ENCODE measurements at places on chromosomes 3 and 15. TPM values are rescaled to one million over a fixed set of nuclear protein-coding genes. Genes with fewer than 3 reads are reported as not detected.

Gene GPR171
- total RNA-seq = not detected

Gene COL7A1
- 199 TPM for total RNA-seq

Gene BAHD1
- total RNA-seq = 13.3 TPM

Gene MUC20
- 0.59 TPM for total RNA-seq

Gene HYAL1
- total RNA-seq = 0.31 TPM

Gene TLR9
- total RNA-seq = not detected

Gene ISLR
- 0.41 TPM for total RNA-seq

Gene SLC9C1
- total RNA-seq = not detected

Gene CYP1A2
- total RNA-seq = not detected

Gene GPR149
- not detected for total RNA-seq

Gene IL16
- not detected for total RNA-seq

Gene TMEM207
- total RNA-seq = not detected

Gene C3orf33
- 6.7 TPM for total RNA-seq

Gene UROC1
- not detected for total RNA-seq

Gene PPP1R14D
- total RNA-seq = 0.28 TPM

Gene C3orf20
- total RNA-seq = not detected

Gene AGBL1
- not detected for total RNA-seq

Gene ERC2
- total RNA-seq = 0.10 TPM

Gene SHC4
- 1.1 TPM for total RNA-seq

Gene RPP25
- 27.3 TPM for total RNA-seq

Gene MYO5C
- total RNA-seq = 5.4 TPM

Gene GCSAM
- not detected for total RNA-seq

Gene DZIP1L
- 6.8 TPM for total RNA-seq

Gene CFAP100
- total RNA-seq = not detected

Gene MCF2L2
- 0.15 TPM for total RNA-seq

Gene ZNF80
- not detected for total RNA-seq

Gene SPSB4
- 0.13 TPM for total RNA-seq

Gene CPNE9
- 0.08 TPM for total RNA-seq

Gene CPNE4
- total RNA-seq = 4.4 TPM

Gene TEX55
- not detected for total RNA-seq

Gene INSYN1
- 2.0 TPM for total RNA-seq

Gene CCDC54
- total RNA-seq = not detected

Gene COPG1
- total RNA-seq = 77.0 TPM

Gene VIPR1
- total RNA-seq = 0.70 TPM

Gene CPEB1
- total RNA-seq = 3.4 TPM
